ENCODE measurements at places on chromosomes 7 and 10.

DNA sequence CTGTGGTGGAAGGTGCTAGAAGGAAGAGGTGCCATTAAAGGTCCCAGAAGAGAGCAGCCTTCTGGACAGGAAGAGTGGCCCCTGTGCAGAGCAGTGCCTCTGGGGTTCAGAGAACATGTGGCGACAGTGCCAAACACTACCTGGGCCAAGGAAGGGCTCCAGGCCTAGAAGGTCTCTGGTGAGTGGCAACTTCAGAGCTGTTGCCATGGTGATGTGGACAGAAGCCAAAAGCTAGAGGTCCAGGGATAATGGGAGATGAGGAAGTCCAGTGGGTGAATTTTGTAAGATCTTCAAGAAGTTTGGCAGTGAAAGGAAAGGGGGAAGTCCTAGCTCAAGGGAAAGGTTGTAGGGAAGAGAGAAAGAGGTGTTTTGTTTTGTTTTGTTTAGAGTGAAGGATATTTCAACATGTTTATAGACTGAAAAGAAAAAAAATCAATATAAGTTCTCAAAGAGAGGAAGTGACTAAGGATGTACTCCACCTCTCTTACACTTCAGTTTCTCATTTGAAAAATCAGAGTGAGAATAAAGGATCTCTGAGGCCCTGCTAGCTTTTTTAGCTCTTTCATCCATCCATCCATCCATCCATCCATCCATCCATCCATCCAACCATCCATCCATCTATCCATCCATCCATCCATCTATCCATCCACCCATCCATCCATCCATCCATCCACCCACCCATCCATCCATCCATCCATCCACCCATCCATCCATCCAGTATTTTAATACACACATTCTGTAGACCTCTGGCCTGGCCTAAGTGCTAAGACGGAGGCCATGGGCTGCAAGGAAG lies 77.1 kb upstream of the DUSP5 start:
- DNase-seq = no peak

- DNase-seq = peak; percentile 75
These were observed 36.6 kb downstream of the PRKCQ start for GRCh38 chr10:6543431-6544005.

- no peak for DNase-seq
These were observed 246.6 kb downstream of the XPNPEP1 start for GRCh38 chr10:109676703-109677102.

DNA sequence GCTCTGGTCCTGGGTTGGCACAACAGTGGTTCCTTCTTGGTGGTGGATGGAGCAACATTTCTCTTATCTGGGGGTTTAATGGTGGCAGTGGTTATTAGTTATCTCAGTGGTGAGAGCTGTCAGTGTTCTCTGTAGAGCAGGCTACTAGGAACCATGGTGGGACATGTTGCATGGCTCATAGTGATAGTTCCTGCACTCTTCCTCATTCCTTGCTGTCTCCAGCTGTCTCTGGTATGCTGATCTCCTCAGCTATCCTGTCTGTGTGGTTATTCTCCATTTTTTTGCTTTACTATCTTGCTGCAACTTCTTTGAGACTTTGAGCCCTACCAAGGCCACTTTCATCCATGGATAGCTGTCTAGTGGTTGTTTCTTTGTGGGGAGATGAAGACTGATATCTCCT lies 44.0 kb downstream of the CCDC7 start:
- no peak for DNase-seq

DNA sequence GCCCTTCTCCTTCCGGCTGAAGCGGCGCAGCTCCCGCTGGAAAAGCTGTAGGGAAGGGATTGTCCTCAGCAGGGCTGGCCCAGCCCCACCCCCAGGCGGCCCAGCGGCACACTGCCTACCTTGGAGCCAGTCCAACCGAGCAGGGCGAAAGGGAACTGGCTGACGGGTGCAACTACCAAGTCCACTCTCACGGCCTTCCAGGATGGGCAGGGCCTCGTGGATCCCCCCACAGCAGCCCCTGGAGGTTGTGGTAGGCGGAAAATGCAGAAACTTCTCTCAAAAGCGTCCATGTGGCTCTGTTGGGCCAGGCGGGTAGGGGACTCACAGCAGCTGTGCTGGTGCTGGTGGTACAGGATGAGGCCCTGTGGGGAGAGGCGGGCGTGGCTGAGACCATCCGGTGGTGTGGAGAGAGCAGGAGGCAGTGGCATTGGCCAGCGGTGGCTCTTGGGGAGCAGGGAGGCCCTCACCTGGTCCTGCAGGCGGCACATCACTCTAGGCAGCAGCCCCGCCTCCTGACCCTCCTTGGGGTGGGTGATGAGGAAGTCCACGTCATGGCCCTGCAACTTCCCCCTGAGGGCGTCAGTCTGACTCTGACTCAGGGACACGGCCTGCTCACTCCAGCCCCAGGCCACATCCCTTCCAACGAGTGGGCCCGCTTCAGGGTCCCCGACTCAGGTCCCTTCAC lies 8.4 kb upstream of the PGAM2 start:
- DNase-seq = no peak

DNA sequence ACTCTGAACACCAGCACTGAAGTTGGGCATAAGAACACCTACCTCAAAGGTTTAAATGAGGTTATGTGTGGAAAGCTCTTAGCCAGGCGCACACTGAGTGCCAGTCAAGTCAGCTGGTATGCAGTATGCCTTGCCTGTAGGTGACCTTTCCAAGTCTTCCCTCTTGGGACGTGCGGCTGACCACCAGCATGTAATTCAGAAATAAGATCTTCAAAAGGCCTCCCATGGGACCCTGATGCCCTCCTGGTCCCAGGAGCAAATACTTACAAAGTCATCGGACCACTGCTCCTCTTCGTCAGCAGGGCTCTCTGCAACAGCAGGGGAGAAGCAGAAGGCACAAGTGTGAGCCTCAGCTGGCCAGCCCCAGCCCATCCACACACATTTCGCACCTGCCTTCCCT lies 40.8 kb downstream of the BLNK start:
- DNase-seq = no peak

DNA sequence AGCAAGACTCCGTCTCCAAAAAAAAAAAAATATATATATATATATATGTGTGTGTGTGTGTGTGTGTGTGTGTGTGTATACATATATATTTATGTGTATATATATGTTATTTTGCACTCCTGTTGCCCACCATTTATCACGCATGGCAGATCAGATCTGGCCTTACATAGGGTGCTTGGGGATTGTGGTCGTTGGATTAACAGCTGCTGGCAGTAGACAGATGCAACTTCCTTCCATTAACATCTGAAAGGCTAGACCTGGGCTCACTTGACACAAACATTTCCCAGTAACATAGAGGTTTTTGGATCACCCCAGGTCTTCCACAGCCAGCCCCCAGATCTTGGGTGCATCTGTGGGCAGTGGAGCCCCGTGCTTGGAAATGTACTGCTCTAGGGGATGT lies 40.8 kb upstream of the DLD start:
- DNase-seq = no peak

GRCh38 chr10:73366381-73367298 lies 8.0 kb upstream of the CFAP70 start:
- DNase-seq = no peak

- no peak for DNase-seq
These were observed 891.9 kb downstream of the CNTNAP2 start for GRCh38 chr7:147008530-147008929.

DNA sequence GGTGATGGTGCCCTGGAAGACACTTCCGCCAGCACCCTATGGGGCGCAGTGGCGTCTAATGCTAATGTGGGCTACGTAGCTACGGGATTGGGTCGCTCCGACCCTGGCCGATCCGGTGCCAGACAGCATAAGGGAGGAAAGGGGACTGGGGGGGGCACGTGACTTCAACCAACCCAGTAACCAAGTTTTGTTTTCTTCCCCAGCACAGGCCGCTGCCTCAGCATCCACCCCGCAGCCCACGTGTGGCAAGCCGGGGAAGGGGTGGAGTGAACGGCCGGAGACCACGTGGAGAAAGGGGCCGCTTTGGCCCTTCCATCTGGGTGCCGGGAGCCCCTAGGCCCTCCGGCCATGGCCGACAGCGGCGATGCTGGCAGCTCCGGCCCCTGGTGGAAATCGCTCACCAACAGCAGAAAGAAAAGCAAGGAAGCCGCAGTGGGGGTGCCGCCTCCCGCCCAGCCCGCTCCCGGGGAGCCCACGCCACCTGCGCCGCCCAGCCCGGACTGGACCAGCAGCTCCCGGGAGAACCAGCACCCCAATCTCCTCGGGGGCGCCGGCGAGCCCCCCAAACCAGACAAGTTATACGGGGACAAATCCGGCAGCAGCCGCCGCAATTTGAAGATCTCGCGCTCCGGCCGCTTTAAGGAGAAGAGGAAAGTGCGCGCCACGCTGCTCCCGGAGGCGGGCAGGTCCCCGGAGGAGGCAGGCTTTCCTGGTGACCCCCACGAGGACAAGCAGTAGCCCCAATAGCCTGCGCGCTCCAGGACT lies 2.5 kb downstream of the PRR15 start:
- no peak for DNase-seq

DNA sequence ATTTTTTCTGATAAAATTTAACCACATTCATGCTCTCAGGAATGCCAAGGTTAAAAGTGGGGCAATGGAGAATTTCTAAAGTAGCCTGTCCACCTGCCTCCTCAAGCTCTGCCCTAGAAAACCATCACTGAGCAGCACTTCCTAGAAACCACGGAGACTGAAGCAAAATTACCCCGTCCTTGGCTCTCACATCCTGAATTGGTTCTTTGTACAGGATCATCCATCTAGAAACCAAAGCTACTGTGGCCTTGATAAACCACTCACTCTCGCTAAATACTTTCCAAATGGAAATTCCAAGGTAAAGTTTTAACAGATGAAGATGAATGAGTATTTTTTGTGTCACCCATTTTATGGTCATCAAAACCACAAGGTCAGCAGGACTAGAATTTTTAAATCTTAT lies 96.6 kb downstream of the AVL9 start:
- DNase-seq = no peak

GRCh38 chr7:83524277-83525075 lies 124.5 kb downstream of the SEMA3E start:
- DNase-seq = no peak

- no peak for DNase-seq
These were observed 74.1 kb downstream of the TACC2 start for GRCh38 chr10:122062831-122063674.

GRCh38 chr7:6260291-6261187 lies 11.9 kb downstream of the CYTH3 start:
- DNase-seq = no peak

GRCh38 chr10:16195178-16195769 lies 241.5 kb upstream of the PTER start:
- no peak for DNase-seq

GRCh38 chr7:780516-780915 lies 51.8 kb upstream of the SUN1 start:
- no peak for DNase-seq

GRCh38 chr7:48511080-48511479 lies 339.8 kb downstream of the ABCA13 start:
- no peak for DNase-seq

- DNase-seq = no peak
These were observed 320.0 kb downstream of the RPS24 start for GRCh38 chr10:78353636-78354035.

- DNase-seq = peak; percentile 14
These were observed 70.9 kb downstream of the SYPL1 start for GRCh38 chr7:106041140-106041717.

DNA sequence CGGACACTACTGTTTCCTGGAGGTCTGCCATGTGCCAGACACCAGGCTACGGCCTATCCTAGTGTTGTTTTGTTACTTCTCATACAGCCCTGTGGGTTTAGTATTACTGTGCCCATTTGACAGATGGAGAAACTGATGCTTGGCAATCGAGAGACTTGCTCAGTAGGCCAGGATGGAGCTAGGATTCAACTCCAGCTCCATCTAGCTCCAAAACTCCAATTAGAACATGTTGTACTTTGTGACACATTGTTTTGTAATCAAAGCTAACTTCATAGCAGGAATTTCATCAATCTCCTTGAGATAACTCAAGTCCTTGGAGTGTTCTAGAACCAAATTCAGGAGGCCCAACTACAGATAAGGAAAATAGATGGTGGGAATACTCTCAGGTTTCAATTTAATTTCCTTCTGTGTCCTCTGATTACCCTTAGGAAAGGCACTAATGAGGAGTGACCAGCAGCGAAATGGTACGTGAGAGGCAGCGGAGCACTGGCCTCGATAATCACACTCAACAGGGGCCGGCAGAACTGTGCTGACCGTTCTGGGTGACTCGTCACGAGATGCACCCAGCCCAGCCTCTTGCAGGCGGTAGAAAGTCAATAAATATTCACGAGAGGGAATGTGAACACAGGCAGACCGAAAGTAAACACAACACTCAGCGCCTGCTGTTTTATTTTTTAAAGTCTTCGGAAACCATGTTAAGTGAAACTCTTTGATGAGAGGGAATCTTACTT lies 269.6 kb upstream of the NEBL start:
- DNase-seq = no peak

GRCh38 chr7:127959770-127960169 lies 71.5 kb downstream of the LRRC4 start:
- no peak for DNase-seq

DNA sequence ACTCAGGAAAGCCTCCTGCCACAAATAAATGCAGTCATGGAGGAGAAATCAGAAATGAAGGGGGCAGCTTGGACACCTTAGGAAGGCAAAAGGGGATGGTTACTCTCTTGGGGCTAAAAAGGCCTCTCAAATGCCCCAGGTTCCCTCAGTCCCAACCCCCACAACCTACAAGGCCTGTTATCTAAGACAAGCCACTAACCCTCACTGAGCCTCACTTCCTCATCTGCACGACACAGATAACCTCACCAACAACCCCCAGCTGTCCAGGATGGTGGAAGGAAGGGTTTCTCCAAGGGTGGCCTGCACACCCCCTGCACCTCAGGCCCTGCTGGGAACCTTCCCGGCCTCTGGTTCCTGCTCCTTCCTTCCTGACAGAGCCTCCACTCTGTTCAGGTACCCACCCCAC lies 29.2 kb downstream of the SORBS1 start:
- no peak for DNase-seq

GRCh38 chr10:79387974-79388850 lies 40.9 kb downstream of the PPIF start:
- no peak for DNase-seq

GRCh38 chr7:23247046-23247602 lies 549 bp downstream of the GPNMB start:
- DNase-seq = no peak

Measured in central memory CD4-positive, alpha-beta T cell (primary cell).